ENCODE measurements at places on chromosomes 2 and 18.

DNA sequence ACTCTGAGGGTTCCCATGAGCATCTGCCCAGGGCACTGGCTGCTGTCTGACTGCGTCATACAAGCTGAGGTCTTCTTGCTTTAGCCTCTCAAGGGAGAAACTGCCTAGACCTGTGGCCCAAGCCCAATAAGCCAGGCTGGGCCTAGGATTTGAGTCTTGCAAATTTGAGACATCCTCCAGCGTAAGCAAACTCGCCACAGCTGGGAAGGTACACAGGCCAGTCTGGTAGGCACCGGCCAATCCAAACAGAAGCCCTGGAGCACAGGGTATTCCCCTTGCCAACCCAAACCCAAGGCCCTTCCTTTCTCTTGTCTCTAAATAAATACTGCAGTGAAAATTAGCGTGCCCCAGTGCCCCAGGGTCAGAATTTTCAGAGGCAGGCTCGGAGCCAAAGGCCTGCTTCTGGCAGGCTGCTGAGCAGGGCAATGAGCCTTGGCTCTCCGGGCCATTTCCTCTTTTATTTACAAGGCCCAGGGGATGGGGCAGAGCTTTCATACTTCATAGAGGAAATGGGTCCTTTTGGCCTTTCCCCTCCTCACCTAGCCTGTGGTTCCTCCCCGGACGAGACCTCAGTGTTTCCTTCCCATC, 33.3 kb downstream of the POLR1A start:
- no peak overlapping the region for H3K4me3 ChIP-seq
- H3K4me1 ChIP-seq: peaks cover 35% of the 10 kb centered on the region
- H3K27me3 ChIP-seq: no peaks in the 10 kb centered on the region
- H3K36me3 ChIP-seq: peaks cover 60% of the 10 kb centered on the region
- no peak for DNase-seq

GRCh38 chr18:49161627-49162026, 210.9 kb upstream of the SMAD7 start:
- no peak overlapping the region for H3K4me3 ChIP-seq
- peaks cover 40% of the 10 kb centered on the region for H3K36me3 ChIP-seq
- DNase-seq: peak; percentile 12
- peaks cover 2% of the 10 kb centered on the region for H3K27me3 ChIP-seq

- H3K36me3 ChIP-seq: no peaks in the 10 kb centered on the region
- H3K27me3 ChIP-seq: peaks cover 2% of the 10 kb centered on the region
- no peak for DNase-seq
- H3K4me1 ChIP-seq: no peaks in the 10 kb centered on the region
Observed at GRCh38 chr2:220674033-220674432, 898.1 kb downstream of the EPHA4 start.

DNA sequence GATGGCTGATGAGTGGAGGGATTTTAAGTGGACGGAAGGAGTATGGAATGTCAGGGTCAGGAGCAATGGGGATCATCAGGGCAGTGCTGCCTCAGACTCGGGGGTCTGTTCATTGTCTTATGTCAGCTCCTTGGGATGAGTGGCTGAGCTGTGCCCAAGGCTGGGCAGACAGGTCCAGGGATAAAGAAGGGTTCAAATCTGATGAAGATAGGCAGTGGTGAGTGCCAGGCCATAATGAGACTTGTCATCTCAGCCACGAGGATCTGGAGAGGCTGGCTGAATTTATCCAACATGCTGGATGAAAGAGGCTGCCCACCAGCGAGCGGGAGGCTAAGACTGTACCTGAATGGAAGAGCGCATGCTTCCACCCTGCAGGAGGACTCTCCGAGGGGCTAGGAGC, 46.3 kb upstream of the APCDD1 start:
- H3K4me1 ChIP-seq: peaks cover 4% of the 10 kb centered on the region
- no peaks in the 10 kb centered on the region for H3K36me3 ChIP-seq
- H3K27me3 ChIP-seq: peaks cover 7% of the 10 kb centered on the region
- H3K27ac ChIP-seq: no peak overlapping the region
- DNase-seq: no peak

DNA sequence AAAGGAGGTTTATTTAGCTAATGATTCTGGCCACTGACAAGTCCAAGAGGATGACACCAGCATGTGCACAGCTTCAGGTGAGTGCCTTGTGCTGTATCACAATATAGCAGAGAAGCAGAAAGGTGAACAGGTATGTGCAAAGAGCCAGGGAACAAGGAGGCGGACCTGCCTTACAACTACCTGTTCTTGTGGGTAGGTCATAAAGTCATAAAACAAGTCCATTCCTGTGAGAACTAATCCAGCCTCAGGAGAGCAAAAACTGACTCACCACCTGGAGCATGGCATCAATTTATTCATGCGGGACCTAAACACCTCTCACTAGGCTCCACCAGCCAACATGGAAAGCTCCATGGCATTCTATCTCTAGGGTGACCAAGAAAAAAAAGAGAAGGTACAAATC, 234.2 kb downstream of the ASXL3 start:
- no peaks in the 10 kb centered on the region for H3K36me3 ChIP-seq
- no peak for DNase-seq
- no peak overlapping the region for H3K4me3 ChIP-seq
- H3K4me1 ChIP-seq: no peaks in the 10 kb centered on the region

GRCh38 chr2:198382811-198383210, 578.4 kb downstream of the PLCL1 start:
- H3K27ac ChIP-seq: no peak overlapping the region
- peaks cover 28% of the 10 kb centered on the region for H3K27me3 ChIP-seq
- H3K4me3 ChIP-seq: no peak overlapping the region

DNA sequence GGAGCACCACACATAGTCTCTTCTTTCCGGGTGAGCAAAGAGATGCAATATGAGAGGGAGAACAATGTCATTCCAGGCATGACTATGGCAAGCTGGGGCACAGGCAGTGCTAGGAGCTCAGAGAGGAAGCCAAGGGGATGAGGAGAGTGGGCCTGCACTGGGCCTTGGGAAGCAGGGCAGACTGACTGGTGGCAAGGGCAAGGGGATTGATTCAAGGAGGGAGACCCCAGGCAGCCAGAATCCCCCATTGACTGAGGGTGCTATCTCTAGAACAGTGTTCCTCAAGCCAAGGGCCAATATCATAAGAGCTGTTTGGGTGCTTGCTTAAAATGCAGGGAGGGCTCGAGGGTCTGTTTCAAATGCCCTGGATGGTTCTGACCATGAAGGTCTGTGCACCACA, 36.1 kb downstream of the MARCO start:
- no peak overlapping the region for H3K27ac ChIP-seq
- DNase-seq: no peak
- peaks cover 4% of the 10 kb centered on the region for H3K27me3 ChIP-seq
- H3K36me3 ChIP-seq: no peaks in the 10 kb centered on the region

- H3K4me1 ChIP-seq: peaks cover 18% of the 10 kb centered on the region
- no peaks in the 10 kb centered on the region for H3K36me3 ChIP-seq
- no peak for DNase-seq
- H3K27ac ChIP-seq: no peak overlapping the region
Observed at GRCh38 chr2:54088719-54089118, 26.7 kb upstream of the ACYP2 start.

DNA sequence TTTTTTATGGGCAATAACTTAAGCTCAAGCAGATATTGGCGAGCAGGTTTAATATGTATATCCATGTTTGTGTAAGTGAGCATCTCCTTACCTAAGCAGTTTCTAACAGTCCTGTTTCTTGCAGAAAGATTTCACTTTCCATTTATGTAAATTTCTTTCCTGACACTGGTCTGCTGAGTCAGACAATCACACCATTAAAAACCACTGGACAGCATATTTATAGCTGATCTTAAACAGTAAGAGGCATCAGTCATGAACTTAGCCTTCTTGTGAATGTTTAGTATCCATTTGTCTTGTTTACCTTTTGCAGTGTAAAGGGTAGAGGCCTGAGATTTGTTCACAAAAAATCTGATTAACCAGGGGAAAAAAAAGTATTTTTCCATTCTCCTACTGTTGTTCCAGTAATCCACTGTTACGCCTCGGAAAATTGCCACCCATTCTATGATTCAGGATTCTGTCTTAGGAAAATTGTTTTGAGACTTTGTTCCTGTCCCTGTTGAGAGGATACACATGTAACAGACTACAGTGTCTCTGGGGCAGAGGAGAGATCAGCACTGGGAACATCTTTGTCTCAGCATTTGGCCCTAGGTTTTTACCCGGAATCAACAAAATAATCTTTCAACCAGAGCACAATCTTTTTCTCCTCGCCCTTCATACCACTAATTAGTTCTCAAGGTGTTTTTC, 521.0 kb upstream of the NRP2 start:
- no peak overlapping the region for H3K4me3 ChIP-seq
- no peak for DNase-seq
- H3K27me3 ChIP-seq: no peaks in the 10 kb centered on the region
- no peaks in the 10 kb centered on the region for H3K36me3 ChIP-seq
- H3K4me1 ChIP-seq: peaks cover 6% of the 10 kb centered on the region

- no peaks in the 10 kb centered on the region for H3K4me1 ChIP-seq
- H3K27ac ChIP-seq: no peak overlapping the region
- H3K36me3 ChIP-seq: no peaks in the 10 kb centered on the region
- no peak overlapping the region for H3K4me3 ChIP-seq
Observed at GRCh38 chr18:70553936-70554260, 265.1 kb downstream of the SOCS6 start.

DNA sequence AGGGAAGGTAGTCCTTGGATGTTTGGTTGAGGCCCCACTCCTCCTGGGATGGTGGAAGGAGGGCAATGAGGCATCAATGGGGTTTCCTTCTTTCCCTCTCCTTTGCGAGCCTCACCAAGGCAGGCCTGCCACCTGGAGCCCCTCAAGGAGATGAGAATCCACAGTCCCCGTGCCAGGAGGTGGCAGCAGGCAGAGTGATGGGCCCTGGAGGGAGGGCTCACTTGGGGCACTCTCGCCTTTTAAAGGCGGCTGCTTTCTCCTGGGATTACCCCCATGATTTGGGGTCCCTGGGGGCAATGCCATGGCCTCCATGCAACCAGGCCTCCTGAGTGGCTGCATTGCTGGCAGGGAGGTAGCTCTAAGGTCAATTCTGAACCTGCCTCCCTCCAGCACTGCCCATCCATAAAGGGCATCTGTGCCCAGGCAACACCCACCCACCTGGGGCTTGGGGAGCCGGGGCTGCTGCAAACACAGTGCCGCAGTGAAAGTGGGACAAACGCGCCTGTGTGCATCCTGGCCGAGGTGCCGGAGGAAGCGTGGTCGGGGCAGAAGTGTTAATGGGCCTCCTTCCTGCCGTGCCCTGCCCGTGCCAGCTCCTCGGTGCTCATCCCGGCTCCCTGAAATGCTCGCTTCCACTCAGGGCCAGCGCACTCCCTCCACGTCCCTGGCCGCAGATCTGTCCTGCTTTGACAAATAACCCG, 55.9 kb downstream of the ZFP36L2 start:
- H3K27ac ChIP-seq: peak overlapping the region; percentile 94
- H3K4me1 ChIP-seq: peaks cover 81% of the 10 kb centered on the region
- H3K4me3 ChIP-seq: no peak overlapping the region
- no peak for DNase-seq
- no peaks in the 10 kb centered on the region for H3K27me3 ChIP-seq
- peaks cover 4% of the 10 kb centered on the region for H3K36me3 ChIP-seq

DNA sequence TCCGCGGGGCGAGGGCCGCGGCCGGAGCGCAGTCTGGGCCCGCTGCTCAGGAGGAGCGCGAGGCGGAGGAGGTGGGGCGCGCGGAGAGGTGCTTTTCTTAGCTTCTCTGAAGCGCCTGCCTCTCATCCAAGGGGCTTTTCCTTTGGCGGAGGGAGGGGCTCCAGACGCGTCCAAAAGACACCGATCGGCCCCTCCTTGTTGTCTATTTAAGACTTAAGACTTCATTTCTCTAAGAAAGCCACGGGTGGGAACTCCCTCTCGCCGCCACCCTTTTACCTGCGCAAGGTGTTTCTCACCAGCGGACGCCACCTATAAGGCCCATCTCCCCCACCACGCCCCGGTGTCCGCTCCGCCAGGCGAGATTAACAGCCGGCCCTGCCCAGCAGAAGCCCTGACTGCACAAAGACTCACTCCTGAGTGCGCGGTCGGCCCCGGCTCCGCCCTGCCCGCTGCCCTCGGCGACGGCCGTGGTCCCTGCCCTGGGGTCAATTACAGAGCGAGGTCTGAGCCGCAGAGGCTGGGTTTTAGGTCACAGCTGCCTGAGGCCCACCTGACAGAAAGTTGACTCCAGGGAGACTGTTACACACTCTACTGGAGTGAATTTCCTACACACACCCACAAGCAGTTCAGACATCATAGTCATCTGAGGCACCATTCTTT, at the start of gene DSC2:
Gene DSC2, minus strand, starts transcription at position 397 of the 660 bp plus-strand sequence. CDS start 450 bp downstream, outside the sequence.
- no peaks in the 10 kb centered on the region for H3K36me3 ChIP-seq
- no peak for DNase-seq
- H3K4me1 ChIP-seq: no peaks in the 10 kb centered on the region
- H3K27me3 ChIP-seq: peaks cover 38% of the 10 kb centered on the region
- H3K27ac ChIP-seq: no peak within 1 kb of the TSS
- no peak within 1 kb of the TSS for H3K4me3 ChIP-seq
